ENCODE measurements at places on chromosomes 2 and 18.

DNA sequence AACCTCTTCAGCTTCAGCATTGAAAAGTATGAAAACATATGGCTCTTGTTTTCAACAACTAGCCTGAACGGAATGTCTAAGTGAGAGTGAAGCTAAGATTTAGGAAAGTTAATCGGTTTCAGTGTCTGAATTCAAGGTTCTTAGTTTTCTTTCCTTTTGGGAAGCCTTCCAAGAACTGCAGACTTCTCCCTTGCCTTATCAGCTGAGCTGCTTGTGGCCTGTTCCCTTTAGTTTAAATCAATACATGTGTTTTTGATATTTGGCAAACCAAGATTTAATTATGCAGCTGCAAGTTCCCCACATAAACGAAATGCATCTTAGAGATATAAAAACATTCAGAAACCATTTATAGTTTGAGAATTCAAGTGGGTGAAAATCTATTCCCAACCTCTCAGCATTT is 274.3 kb upstream of the NRP2 start:
- no peak for DNase-seq

- no peak for DNase-seq
Measured at GRCh38 chr18:10062302-10063300, 148.8 kb downstream of the VAPA start.

- DNase-seq, result no peak
Measured at GRCh38 chr2:227349989-227350612, 25.1 kb downstream of the MFF start.

DNA sequence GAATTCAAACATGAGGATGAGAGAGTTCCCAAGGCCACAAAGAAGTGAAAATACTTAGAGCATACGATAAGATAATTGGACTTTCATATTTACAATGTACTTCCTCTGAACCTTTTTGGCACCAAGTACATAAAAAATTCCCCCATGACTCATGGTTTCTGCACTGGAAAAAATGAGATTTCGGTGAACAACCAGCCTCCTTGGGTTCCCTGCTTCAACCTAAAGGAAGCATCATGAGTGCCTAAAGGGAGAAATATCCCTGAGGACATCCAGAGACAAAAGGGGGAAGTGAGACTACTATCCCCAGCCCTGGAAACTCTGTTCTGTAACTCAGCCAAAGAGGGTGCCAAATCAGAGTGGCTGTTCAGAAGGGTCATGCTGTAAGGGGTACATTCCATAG is 562.7 kb upstream of the SLC39A10 start:
- DNase-seq, result no peak

DNA sequence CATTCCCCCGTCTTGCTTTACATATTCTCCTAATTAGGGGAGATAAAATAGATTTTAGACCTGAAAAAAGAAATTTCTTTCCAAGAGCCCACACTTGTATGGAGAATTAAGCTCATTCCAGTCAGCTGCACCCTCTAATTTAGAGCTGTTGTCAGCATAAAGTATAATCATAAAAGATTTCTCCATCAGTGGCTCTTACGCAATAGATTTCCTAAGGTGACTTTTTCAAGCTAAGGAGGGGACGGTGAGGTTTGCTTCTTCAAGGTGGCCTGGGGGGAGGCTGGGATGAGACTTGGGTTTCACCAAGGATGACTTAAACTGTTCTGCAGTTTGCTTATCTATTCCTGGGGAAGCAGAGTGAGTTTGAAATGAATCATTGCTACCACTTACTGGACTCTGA is 426.2 kb downstream of the NBAS start:
- no peak for DNase-seq

- no peak for DNase-seq
Measured at GRCh38 chr2:157890969-157891642, 15.0 kb upstream of the ACVR1 start.

DNA sequence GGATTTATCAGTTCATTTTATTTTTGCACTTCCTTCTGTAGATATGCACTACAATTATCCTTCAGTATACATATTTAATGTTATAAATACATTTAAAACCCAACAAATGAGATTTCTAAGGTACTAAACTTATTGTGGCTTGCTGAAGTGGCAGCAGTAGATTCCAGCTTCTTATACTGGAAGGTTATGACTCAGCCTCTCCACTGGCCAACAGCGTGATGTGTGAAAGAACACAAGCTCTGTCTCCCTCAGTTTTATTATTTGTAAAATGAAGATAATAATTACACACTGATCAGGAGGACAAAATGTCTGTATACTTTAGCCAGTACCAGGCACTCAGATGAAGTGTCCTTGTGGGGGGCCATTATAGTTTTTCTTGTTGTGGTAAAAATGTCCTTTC is 1147.1 kb downstream of the CNTNAP5 start:
- no peak for DNase-seq

DNA sequence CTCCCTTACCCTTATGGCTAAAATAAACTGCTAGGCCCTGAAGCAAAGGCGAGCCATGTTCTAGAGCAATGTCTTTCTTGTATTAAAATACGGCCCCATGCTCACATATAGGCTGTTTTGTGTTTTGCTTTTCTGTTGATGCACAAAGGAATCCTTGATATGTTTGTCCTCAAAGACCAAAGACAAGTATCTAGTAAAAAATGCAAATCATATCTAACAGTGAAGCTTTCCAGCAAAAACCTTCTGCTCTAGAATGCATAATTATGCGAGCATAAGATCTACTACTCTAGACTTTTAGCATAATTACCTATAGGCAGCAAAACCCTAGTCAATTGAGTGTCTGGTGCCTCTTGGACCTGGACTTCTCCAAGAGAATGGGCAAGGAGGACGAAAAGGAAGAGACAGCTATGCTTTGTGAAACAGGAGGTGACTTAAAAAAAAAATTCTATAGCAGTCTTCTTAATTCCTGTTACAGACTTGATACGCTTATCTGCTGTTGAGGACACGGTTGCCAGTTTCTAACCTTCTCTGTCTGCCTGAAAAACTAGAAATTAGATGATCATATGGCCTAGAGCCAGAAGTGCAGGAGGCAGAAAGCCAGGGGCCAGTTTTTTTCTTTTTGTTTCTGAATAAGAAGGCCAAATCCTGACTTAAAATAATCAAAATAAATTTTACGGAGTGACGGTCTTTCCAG is 1.5 kb upstream of the AMMECR1L start:
- no peak for DNase-seq

DNA sequence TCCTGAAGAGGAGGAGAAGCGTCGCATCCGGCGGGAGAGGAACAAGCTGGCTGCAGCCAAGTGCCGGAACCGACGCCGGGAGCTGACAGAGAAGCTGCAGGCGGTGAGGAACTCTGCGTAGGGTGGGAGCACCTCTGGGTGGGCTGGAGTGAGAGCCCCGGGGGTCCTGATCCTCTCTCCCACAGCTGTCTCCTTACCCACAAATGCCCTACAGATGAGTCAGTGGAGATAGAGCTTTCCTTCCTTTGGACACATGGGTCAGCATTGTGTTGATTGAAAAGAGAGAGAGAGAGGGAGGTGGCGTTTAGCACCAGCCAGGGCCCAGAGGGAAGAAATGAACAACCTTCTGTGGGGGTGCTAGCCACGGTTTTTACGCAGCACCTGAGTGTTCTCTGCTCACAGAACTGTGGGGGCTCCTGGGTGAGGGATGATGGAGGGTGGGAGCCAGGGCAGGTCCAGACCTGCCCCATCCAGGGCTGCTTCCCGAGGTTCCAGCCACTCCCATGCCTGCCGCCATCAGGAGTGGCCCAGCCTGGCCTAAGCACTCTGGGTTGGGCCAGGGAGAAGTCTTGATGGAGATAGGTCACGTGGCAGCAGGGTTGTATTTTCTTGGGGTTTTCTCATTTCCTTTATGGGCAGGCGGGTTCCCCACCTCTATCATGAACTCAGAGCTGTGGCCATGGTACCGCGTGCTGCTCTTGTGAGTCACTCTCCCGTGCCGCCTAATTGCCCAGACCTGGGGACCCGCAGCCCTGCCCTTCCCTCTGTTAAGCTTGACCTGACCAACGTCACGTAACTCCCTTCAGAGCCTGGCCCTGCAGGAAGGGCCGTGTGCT is 16.3 kb downstream of the FOSL2 start:
- no peak for DNase-seq

GRCh38 chr2:172113617-172114016 is 10.9 kb upstream of the DLX2 start:
- DNase-seq, result no peak

DNA sequence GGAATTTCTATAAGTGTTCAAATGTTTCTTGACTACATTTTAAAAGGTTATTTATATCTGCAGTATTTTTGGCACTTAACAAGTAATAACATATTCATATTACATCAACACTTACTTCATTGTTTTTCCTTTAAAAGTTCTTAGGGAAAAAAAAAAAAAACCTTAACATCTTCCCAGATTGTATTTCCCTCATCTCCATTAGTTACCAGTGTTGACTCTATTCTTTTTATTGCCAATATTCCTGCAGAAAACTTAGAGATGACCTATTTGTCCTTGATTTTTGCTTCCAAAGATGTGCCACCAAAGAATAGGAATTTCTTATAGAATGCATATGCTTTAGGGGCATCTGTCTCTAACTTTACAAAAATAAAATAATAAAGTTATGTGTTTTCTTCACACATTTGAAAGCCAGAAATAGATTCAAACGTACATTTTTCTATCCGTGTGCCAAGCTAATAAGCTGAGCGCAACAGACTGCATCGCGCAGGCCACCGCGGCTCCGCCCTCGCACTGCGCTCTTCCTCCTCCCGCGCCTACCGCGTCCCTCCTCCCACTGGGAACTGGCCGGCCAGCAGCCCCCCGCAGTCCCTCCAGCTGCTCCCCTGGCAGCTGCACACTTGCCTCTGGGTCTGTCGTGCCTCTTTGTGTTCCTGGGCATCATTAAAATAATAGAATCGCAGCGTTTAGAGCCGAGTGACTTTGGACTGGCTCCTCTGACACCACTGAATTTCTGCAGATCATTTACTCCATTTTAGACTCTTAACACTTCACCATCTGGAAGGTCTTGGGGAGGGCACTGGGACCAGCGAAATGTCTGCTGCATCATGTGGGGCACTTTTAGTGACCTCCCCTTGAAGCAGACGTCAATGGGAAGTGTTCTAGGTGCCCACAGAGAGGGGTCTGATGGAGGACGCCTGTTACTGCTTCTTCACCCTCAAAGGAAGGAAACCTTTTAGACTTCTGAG is 21.2 kb upstream of the NAB1 start:
- no peak for DNase-seq

GRCh38 chr2:30362468-30363081 is 84.5 kb upstream of the LCLAT1 start:
- no peak for DNase-seq

DNA sequence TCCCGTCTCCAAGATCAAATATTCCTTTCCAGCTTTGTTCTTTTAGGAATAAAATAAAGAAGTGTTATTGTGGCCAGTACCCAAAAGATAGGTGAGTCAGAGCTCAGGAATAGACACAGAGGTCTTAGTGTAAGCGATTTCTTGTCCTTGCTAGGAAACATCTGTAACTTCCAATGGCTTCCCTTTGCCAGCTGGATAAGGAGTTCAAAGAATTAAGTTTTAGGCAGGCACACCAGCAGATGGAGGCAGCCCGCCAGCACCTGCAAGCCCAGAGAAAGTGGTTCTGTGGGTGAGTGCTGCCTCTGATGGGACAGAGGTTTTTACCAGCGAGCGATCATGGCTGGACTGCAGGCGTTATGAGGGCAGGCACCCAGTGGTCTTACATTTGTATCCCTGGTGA is 125.4 kb downstream of the MGAT5 start:
- DNase-seq, result no peak
